Right lobe of liver (tissue), 6 donors: ENCODE measurements at places on chromosomes 3 and 15. TPM values are rescaled to one million over a fixed set of nuclear protein-coding genes. Genes with fewer than 3 reads are reported as not detected.

GABRB3 gene
- 2.7 TPM for total RNA-seq

IGSF11 gene
- total RNA-seq: not detected

ITPKA gene
- total RNA-seq: 0.61 TPM

GCNT3 gene
- total RNA-seq: not detected

CCR9 gene
- 0.09 TPM for total RNA-seq

- DNase-seq: no peak
Observed at GRCh38 chr3:106425026-106425425, 556.2 kb upstream of the CBLB start.

- no peak for DNase-seq
Observed at GRCh38 chr3:144708437-144708836, 736.8 kb downstream of the DIPK2A start.

DNA sequence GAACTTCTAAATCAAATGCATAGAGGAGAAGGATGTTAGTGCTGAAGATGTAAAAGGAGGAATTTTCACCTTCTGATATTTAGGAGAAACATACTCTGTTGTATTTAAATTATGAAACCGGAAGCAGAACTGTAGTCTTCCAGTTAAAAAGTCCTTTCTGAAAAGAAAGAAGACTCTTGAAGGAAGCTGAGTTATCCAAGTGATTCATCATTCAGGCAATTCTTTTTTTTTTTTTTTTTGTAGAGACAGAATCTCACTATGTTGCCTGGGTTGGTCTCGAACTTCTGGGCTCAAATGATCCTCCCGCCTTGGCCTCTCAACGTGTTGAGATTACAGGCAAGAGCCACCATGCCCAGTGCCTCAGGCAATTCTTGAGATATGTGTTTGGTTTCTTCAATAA is 424.8 kb upstream of the TPM1 start:
- no peak for DNase-seq

GRCh38 chr3:114902691-114903101 is 244.4 kb downstream of the ZBTB20 start:
- DNase-seq: no peak

GRCh38 chr15:57287123-57287521 is 89.2 kb upstream of the CGNL1 start:
- no peak for DNase-seq

DNA sequence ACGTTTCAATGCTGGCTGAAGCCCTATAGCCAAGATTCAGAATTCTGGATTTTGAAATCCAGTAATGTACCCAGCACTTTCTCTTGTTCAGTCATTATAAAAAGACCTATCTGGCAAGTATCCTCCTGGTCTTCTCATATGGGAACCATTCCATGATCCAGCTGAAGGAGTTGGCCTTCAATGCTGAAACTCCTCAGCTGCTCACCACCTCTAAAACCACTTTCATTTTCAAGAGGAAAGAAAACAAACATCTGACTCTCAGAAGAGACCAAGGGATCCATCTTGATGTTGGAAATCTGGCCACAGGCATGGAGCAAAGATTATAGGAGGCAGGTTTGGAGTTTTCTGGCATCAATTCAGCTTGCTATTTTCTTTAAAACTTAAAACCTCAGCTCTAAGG is 235.4 kb downstream of the FMN1 start:
- no peak for DNase-seq
